ENCODE measurements at places on chromosomes 13 and 19.

GRCh38 chr13:112693831-112694497 is 4.1 kb downstream of the ATP11A start:
- DNase-seq: peak; percentile 79

GRCh38 chr13:64371045-64371444 is 2859.1 kb downstream of the PCDH9 start:
- no peak for DNase-seq

DNA sequence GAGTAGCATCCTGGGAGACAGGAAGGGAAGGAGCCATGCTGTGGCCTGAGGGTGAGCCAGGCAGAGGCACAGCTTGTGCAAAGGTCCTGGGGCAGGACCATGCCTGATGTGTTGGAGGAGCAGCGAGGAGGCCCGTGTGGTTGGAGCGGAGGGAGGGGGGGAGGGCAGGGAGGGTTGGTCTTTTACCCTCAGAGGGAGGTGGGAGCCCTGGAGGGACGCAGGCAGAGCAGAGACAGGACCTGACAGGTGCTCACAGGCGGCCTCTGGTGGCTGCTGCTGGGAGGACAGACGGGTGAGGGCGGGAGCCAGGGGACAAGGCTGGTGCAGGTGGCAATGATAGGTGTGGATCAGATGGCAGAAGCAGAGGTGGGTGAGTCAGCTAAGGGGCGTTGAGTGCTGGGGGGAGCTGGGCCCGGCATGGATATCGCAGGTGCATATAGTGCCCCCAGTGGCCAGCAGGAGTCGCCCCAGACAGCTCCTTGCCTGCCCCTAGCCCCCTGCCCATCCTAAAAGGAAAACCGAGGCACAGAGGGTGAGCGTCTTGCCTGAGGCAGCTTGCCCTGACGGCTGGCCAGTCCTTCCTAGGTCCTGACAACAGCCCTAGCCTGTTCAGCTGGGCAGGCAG is 9.8 kb upstream of the GNA15 start:
- DNase-seq: peak; percentile 66

DNA sequence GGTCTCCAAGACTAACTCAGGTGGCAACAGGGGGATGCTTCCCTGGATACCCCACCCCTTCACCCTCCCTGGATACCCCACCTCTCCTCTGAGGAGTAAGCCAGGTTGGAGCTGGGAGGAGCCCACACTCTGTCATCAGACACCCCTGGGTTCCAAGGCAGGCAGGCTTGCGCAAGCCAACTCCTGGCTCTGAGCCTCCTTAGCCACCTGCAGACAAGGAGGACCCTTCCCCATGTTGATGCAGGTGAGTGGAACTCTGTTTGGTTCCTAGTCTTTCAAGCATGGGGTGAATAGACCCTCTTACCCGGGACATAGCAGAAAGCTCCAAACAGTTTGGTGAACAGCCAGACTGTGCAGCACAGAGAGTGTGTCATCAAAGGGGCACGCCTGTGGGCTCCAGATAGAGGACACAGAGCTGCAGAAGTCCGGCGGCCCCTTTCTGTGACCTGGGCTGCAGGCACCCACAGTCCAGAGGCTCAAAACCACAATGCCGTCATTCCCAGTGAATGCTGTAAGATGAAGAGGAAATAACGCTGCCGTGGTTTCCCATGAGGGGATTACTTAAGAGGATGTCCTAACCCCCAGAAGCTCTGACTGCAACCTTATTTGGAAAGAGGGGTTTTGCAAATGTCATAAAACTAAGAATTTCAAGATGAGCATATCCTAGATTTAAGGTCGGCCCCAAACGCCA is 12.1 kb upstream of the HAS1 start:
- peak; percentile 100 for DNase-seq

DNA sequence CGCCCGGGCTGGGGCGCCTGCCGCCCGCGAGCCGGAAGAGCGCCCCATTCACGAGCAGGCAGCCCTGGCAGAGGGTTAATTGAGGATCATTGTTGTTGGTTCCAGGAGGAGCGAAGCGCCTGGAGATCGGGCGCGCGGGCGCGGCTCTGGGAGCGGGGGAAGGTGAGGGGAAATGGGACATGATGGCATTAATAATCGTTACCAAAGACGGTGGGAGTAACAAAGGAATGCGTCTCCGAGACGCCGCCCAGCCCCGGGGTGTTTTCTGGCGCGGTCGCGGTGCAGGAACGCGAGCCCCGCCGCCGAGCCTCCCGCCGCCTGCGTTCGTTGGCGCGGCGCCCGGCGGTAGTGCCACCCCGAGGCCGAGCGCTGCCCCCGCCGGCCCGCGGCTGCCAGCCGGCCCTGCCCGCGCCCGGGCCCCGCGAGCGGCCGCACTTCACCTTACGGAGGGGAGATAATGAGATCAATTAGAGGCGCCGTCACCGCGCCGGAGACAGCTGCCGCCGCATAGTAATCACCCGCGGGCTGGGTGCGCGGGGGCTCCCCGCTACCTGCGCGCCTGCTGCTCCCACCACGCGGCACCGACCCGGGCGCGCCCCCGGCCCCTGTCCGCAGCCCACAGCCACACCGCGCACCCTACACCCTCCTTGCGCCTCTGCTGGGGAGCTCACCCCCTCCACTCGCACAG is 2.8 kb downstream of the ZNF536 start:
- DNase-seq: no peak

DNA sequence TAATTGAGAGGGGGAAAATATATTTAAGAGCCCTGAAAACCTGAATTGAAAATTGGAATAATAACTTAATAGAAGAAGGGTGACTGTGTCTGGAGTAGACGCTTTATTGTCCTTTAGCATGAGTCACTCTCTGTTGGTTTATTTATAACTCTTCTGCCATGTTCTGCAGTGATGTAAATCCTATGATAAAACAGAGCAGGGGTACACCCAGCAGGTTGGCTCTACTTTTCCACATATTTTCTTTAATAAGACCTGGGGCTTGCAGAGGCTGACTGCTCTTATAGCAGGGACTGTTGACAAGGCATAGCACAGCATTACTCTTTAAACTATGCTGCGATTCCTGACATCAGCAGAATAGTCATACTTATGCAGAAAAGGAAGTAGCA is 389.9 kb upstream of the PCDH9 start:
- peak; percentile 11 for DNase-seq
